ENCODE measurements at places on chromosomes 11 and 22.

- DNase-seq: no peak
Observed at GRCh38 chr22:36606114-36606513, 77.1 kb upstream of the EIF3D start.

- DNase-seq: no peak
Observed at GRCh38 chr11:120465921-120466534, 45.5 kb upstream of the GRIK4 start.

GRCh38 chr11:61742391-61742790 is 10.0 kb upstream of the MYRF start:
- no peak for DNase-seq

- DNase-seq: no peak
Observed at GRCh38 chr11:126853732-126854131, 146.8 kb downstream of the KIRREL3 start.

DNA sequence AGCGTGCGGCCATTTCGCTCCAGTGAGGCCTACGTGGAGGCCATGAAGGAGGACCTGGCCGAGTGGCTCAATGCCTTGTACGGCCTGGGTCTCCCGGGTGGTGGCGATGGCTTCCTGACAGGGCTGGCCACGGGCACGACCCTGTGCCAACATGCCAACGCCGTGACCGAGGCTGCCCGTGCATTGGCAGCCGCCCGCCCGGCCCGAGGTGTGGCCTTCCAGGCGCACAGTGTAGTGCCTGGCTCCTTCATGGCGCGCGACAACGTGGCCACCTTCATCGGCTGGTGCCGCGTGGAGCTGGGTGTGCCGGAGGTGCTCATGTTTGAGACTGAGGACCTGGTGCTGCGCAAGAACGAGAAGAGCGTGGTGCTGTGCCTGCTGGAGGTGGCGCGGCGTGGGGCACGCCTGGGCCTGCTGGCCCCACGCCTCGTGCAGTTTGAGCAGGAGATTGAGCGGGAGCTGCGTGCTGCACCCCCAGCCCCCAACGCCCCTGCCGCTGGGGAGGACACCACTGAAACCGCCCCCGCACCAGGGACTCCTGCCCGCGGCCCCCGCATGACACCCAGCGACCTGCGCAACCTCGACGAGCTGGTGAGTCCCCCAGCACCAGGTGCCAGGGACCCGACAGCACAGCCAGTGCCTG is 1.8 kb downstream of the GAS2L1 start:
- DNase-seq: no peak

DNA sequence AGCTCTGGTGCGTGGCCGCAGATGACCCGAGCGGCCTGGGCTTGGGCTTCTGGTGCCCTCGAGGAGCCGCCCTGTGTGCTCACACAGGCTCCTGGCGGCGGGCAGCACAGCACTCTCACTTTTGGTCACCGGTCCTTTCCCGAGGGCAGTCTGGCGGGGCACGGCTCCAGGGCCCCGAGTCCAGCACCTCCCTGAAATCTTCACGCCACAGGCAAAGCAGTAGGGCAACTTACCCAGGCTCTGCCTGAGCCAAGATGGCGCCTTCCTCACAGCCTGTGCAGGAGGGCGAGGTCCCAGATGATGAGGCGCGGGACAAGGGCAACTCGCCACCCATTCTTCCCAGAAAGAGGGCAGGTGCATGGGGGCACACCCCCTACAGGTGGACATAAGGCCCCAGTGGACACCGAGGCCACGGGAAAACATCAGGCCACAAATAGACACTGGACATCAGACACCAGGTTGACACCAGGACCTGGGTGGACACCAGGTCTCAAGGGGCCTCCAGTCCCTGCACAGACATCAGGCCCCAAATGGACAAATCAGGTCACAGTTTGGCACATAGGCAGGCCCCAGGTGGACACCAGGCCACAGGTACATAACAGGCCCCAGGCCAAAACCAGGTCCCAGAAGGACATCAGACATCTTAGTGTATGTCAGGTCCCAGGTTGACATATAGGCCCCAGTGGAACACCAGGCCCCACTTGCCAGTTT is 57.6 kb upstream of the SEPTIN5 start:
- no peak for DNase-seq

All from thoracic aorta (tissue), 2 donors.